Activated gamma-delta T cell (primary cell): ENCODE measurements at places on chromosomes 11 and 22.

DNA sequence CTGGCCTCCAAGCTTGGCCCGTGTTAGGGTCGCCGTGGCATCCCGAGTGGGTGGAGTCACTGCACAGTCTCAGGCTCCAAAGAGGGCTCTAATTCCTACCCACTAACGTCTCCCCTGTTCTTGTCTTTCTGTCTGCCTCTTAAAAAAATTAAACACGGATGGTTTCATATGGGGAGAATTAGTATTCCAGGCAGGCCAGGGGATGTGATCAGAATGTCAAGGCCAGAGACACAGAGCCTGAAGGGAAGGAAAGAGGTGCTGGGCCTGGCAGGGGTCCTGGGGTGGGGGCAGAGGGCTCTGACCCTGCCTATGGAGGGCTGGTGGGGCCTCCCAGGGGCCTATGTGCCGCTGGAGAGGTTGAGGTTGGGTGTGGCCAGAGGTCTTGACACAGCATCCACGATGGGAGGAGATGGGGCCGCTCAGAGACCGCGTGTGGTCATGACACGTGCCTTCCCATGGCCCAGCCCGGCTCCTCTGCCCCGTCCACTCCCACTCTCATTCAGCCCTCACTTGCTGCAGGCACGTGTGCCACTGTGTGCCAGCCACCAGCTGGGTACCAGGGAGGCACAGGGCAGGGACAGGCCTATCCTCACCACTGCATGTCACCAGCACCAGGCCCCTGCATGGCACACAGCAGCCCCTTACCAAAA is 56.5 kb downstream of the FLRT1 start:
- DNase-seq = no peak

- no peak for DNase-seq
Measured at GRCh38 chr11:86063536-86063935, 5.3 kb downstream of the PICALM start.

DNA sequence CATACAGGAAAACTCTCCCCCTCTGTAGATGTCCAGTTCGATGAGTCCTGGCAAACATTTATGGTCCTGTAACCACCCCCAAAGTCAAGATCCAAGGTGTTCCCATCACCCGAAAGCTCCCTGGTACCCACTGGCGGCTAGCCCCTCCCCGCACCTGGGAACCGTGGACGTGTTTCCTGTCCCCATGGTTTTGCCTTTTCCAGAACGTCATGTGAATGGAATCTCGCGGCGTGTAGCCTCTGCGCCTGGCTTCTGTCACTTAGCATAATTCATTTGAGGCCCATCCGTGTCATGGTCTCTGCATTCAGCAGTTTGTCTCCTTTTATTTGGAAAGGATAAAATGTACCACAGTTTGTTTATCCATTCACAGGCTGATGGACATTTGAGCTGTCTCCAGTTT is 106.3 kb downstream of the KCNQ1 start:
- no peak for DNase-seq

GRCh38 chr11:34788642-34789041 is 127.5 kb downstream of the APIP start:
- DNase-seq = no peak

DNA sequence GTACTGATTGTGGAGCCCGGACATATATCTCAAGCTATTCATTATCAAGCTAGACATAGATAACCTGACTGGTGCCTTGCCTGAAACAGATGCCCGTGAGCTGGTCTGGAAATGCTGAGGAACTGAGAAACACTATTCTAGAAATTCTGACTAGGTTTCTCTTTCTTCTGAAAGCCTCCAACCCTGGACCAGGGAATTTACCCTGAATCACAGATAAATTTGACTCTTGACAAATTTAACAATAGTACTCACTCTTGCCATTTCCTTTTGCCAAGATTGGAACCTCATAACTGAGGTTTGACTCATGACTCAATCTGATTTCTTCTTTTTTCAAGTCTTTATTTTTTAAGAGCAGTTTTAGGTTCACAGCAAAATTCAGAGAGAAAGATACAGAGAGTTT is 189.6 kb upstream of the SYN3 start:
- DNase-seq = no peak

DNA sequence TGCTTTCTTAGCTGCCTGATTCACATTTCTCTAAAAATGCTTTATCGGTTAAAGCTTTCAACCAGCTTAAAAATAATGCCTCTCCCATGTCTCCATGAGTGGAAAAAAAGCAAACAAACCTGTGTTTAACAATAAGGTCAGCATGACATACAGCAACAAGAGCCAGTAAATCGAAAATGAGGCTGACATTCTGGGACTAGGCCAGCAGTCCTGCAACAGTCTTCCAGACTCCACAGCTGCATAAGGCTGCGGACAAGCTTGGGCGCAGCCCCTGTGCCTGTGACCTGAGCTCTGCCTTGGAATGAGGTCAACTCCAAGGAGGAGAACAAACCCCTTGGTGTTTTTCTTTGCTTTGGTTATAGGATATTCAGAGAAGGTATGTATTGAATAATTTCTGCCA is 95.5 kb downstream of the PGR start:
- no peak for DNase-seq

GRCh38 chr11:128965485-128965884 is 22.8 kb upstream of the TP53AIP1 start:
- DNase-seq = no peak

- DNase-seq = no peak
Measured at GRCh38 chr11:30879322-30880005, 293.3 kb upstream of the MPPED2 start.

DNA sequence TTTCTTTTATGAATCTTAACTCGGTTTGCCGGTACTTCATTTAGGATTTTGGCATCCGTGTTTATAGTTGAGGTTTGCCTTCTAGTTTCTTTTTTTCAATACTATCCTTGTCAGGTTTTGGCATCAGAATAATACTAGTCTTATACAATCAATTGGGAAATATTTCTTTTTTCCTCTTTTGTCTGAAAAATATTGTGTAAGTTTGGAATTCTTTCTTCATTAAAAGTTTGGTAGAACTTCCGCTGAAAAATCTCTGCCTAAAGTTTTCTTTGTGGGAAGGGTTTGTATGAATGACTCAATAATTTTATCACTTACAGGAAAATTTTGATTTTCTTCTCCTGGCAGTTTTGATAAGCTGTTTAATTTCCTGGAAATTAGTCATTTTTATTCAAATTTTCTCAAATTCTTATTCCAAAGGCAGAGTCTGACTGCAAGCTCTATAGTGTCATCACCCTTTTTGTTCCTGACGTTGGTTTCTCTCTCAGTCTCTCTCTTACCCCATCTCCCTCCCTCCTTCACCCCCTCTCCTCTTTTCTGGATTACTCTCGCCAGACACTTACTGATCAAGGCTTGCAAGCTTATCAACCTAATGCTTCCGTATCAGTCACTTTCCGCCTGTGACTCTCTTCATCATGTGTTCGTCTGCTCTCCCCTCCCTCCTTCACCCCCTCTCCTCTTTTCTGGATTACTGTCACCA is 555.7 kb downstream of the TBC1D22A start:
- no peak for DNase-seq

- DNase-seq = no peak
Measured at GRCh38 chr22:31241200-31241599, 29.1 kb downstream of the LIMK2 start.

GRCh38 chr22:27772081-27772983 is 29.2 kb downstream of the MN1 start:
- no peak for DNase-seq
